ENCODE measurements at places on chromosomes 4 and X.
A peak's percentile ranks its signal among the peaks of the same experiment; 100 is the strongest.

- DNase-seq = no peak
Measured at GRCh38 chr4:113692809-113693411, 68.6 kb downstream of the CAMK2D start.

DNA sequence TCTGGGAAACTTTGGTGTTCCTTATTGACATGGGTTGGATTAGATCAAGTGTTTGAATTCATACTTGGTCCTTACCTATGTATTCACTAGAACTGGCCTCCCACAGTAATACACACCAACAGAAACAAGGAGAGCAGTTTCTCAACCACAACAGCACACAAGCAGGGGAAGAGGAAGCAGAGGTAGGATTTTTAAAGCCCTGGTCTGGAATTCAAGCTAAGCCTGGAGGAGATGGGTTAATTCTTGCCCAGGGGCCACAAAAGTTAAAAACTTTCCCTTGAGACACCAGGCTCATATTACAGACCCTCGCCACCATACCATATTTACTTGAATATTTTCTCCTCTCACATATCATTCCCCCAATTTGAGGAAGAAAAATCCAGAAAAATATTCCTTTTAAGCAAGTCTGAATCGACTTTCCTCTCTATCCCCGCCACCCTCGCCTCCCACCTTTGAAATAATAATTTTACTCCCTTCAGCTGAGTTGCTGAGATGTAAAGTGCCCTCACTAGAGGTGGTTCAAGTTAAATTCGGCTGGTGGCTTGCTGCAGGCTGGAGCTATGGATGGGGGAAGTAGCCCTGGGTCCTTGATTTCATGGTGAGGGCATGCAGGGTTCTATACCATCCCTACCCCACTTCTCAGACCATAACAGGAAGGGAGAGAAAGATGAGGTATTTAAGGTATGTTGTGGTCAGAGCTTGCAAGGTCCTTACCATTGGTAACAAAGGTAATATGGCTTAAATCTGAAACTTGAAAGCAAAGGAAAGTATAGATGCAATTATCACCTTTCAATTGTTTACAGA is 440.2 kb downstream of the INPP4B start:
- DNase-seq = no peak

- DNase-seq = no peak
Measured at GRCh38 chr4:28228561-28229491, 1368.2 kb downstream of the STIM2 start.

GRCh38 chrX:155959018-155959587 is 38.4 kb upstream of the IL9R start:
- DNase-seq = no peak

- no peak for DNase-seq
Measured at GRCh38 chr4:18321956-18322530, 300.5 kb upstream of the LCORL start.

DNA sequence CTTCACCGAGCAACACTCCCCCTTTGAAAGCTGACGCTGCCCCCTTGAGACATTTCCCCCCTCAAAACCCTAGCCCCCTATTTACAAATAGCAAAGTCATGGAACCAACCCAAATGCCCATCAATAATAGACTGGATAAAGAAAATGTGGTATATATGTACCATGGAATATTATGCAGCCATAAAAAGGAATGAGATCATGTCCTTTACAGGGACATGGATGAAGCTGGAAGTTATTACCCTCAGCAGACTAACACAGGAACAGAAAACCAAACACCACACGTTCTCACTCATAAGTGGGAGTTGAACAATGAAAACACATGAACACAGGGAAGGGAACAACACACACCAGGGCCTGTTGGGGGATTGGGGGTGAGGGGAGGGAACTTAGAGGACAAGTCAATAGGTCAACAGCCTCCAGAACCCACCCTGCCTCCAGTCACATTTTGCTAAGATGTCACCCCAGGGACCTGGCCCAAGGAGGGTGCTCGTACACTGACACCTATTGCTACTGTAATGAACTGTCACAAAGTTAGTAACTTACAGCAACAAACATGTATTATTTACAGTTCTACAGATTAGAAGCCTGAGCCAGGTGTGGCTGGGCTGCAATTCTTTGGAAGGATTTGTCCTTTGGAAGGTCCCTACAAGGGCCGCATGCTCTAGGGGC is 20.6 kb downstream of the SCD5 start:
- no peak for DNase-seq

DNA sequence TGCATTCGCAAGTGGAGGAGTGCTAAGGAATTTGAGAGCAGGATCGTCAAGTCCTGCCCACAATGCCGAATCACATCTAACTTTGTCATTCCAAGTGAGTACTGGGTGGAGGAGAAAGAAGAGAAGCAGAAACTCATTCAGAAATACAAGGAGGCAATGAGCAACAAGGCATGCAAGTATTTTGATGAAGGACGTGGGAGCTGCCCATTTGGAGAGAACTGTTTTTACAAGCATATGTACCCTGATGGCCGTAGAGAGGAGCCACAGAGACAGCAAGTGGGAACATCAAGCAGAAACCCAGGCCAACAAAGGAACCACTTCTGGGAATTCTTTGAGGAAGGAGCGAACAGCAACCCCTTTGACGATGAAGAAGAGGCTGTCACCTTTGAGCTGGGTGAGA is 100.2 kb upstream of the MED14 start:
- DNase-seq = no peak

GRCh38 chr4:32985256-32985655 is 2265.1 kb downstream of the PCDH7 start:
- DNase-seq = no peak

DNA sequence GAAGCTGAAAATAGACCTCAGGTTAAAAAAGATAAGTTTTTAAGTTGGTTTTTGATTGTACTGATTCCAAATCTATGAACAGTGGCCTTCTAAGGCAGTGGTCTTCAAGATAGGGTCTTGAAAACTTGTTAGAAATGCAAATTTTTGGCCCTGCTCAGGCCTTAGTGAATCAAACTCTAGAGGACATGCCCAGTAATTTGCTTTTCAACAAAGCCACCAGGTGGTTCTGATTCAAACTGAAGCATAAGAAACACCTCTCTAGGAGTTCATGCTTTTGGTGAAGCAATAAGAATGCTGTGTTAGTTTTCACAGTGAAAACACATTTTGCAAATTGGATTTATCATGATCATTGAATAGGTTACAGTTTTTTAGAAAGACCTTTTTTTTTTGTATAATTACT is 1849.4 kb upstream of the AGA start:
- no peak for DNase-seq

DNA sequence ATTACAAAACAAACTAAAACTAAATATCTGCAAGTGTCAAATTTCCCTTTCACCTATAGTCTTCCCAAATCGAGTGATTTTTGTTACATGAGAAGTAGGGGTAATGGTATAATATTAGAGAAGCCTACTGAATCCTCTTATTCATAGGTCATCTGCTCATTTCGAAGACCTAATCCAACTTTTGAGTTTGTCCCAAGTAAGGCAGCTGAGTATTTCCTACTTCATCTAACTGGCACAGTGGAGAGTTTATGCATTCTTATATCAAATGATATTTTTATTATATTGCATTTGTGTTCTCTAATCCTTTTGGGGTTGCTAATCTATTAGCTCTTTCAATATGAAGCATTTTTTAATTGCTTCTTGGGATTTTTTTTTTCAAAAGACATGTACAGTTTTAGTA is 7.7 kb upstream of the NR3C2 start:
- DNase-seq = no peak

DNA sequence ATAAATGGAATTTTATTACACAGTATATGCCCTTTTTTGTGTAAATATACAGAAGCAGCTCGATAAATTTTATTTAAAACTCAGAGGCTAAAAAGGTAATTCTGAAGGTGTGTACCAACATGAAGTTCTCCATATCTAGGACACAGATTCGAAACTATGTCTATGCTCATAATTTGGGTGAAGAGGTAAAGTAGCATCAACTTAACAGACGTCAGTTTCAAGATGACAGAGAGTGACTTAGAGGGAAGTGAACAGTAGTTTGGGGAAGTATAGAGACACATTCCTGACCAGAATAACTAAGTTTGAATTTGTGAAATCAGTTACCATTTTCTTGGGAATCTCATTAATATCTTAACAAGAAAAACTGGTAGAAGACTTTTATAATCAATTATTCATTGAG is 2493.3 kb downstream of the ARAP2 start:
- DNase-seq = no peak

DNA sequence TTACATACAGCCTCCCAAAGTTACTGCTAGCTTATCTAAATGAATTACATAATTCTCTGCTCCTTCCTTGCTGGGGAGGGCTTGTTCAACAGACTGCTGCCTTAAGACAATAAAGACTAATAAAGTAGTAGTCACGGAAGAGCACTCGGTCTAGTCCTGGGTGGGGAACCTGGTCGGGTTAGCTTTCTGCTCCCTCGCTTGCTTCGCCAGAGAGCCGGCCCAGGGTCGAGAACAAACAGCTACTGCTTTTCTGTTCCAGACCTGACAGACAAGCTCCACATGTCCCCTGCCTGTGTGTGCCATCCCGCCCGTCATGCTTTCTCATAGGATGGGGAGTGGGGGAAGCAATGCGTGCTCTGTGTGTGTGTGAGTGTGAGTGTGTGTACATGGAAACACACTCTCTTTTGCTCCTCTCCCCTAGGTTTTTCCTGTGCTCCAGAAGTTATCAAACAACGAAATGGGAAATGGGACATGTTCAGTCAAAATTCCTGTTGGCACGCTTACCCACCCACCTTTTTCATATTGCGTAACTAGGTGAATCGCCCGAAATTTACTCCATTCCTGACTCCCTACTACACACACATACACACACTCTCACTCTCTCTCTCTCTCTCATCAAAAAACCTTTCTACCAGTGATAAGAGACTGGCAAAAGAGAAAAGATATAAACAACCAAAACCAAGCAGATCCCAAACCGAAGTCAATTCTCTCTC is 1.3 kb downstream of the NPY1R start:
- DNase-seq = no peak

DNA sequence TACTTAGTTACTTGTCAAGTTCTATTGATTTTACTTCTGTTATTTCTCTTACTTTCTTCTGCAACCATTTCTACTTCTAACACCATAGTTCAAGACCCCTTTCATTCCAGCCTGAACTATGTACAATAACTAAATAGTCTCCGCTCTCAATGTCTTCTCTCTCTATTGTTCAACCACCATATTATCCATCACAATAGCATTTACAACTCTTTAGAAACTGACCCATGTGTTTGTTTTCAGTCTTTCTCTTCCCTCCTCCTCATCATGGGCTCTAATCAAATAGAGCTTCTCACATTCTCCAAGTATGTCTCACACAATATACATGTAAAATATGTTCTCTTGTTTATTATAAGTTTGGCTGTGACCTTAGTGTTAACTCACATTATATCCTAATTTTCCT is 143.6 kb downstream of the ZAR1 start:
- DNase-seq = no peak

GRCh38 chrX:39955625-39956024 is 142.1 kb downstream of the BCOR start:
- DNase-seq = peak; percentile 7

GRCh38 chr4:41294445-41295062 is 37.8 kb downstream of the UCHL1 start:
- DNase-seq = peak; percentile 28

DNA sequence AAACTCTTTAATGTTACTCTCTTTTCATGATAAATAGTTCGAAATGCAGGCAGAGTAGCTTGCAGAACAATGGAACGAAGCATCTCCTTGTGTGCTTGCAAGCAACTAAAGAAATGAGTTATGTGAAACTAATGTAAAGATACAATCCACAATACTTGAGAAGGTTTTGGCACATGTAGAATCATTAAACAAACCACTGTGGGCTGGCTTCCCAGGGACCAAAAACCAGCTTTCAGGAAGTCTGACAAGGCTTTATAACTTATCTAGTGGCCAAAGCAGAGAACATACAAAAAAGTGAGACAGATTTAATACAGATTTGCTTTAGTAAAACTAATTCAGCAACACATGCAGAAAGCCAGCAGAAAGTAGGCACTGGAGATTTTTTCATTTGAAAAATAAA is 1673.8 kb upstream of the AGA start:
- no peak for DNase-seq

GRCh38 chrX:126815806-126816205 is 3.7 kb upstream of the PRR32 start:
- DNase-seq = no peak

DNA sequence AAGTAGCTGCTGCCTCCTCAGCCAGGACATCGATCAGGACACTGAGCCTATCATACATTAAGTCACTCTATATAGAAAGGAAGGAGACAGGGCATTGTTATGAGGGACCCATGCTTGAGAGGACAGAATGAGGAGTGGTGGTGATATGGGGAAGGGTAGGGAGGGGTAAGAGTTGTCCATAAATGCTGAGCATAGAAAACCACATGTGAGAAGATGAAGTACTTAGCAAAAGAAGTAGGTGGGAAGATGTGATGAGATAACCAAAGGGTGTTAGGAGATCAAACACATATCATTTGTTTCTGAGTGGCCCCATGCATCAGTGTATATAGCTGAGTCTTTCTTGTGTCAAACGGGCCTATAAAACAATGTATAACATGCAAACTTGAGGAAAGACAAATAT is 84.1 kb downstream of the DGKK start:
- no peak for DNase-seq

DNA sequence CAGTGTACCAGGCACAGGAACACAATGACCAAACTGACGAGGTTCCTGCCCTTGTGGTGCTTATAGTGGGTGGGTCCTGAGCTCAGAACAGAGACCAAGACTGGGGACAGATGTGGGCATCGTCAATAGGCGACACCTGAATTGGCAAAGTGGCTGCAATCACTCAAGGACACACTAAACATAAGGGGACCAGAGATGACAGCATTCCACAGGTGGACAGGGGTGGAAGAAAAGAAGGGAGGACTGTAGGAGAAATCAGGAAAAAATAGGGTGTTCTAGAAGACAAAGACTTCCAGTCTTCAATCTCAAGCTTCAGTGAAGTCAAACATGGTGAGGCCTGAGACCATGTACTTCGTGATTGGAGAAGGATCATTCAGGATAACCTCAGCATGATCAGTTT is 5.8 kb downstream of the SH3KBP1 start:
- DNase-seq = no peak

DNA sequence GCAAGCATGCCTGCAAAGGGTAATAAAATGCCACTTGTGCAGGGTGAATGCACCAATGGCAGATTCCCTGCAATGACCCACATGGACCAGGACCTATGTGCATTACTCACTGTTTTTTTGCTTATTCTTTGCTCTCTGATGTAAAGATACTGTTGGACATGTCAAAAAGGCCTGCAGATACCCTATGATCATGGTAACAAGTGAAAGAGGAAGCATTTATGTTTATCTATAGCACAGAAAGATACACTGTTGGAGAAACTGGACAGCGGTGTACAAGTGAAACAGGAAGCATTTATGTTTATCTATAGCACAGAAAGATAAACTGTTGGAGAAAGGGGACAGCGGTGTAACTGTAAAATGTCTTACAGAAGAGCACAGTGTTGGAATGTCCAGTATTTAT is 127.5 kb downstream of the PAPSS1 start:
- DNase-seq = no peak

- DNase-seq = peak; percentile 83
Measured at GRCh38 chrX:153953342-153953830, 8.9 kb upstream of the RENBP start.

GRCh38 chr4:52842792-52843191 is 19.3 kb upstream of the RASL11B start:
- no peak for DNase-seq

- no peak for DNase-seq
Measured at GRCh38 chr4:74435296-74435695, 9.6 kb upstream of the AREG start.
